ENCODE measurements at places on chromosomes 2 and 18.

DNA sequence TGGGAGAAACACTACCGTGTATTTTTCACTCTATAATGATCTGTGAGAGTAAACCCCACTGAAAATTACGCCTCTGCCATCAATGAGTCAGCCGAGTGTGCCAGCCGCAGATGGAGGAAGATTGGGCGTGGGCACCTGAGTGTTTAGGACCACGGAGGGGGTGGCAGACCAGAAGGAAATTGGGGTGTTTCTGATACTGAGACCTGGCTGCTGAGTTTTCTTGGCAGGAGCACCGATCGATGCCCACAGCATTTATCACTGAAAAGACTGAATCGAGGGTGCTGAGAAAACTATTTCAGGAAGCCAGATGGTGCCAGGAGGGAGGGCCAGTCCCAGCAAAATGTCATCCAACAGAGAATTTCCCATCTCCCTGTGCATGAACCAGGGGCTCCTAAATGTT is 91.9 kb upstream of the TPO start:
- DNase-seq: no peak

- peak; percentile 77 for DNase-seq
These were observed 431 bp downstream of the FAM98A start for GRCh38 chr2:33598561-33599174.

- peak; percentile 41 for DNase-seq
These were observed 905 bp downstream of the TTLL4 start for GRCh38 chr2:218711550-218711929.

- no peak for DNase-seq
These were observed 23.2 kb downstream of the LAMA3 start for GRCh38 chr18:23712445-23712844.

Data from RKO (cell line).